ENCODE measurements at places on chromosomes 12 and 14.
A peak's percentile ranks its signal among the peaks of the same experiment; 100 is the strongest.

DNA sequence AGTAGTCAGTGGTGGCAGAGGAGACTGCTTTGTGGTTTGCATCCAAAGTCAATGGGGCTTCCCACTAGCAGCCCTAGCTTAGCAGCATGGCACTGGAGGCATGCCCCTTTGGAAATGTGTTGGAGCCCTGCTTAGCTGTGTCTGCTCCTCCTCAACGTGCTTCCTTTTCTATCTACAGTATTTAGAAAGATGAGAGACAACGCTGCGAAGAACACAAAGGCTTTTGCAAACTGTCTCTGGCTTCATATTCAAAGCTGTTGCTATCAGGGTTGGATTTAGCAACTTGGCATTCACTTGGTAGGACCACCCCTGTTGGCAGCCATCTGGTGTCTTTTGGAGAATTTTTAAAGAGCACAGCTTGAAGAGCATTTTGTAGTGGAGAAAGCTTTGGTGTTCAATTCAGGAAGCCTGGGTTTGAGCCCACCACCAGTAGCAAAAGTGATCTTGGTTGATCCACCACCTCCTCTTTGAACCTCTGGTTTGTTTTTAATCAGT, 82.1 kb upstream of the CCDC196 start:
- DNase-seq = no peak

GRCh38 chr12:52469853-52470252, 3.8 kb downstream of the KRT6C start:
- DNase-seq = no peak

DNA sequence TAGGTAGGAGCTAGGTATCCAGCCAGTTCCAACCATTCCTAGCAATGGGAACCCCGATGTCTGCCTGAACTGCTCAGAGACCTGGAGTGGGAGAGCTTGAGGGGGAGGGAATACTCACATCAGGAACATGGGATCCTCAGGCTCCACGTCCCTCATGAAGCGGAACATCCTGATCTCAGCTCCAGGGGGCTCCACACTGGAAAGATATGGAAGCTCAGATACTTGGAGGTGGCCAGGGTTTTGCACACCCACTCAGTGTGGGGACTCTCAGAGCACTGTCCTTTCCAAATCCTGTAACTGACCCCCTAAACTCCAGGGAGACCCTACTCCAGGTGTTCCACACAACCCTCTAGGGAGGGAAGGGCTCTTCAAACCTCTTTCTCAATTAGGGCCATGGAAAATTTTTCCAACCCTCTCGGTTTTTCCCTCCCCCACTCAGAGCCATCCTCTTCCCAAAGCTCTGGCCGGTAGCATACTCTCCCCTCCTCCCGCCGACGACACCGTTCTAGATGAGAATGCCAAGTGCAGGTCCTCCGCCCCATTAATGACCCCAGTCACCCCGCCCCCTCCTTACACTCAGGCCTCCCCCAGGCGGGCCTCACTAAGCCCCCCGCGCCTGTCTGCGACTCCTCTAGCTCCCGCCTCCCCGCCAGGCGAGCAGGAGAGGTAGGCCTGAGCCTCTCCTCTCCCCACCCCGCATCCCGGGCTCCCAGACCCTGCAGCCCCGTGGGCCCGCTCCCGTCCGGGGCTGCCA, 597 bp downstream of the MLF2 start:
- peak; percentile 53 for DNase-seq

GRCh38 chr12:56781726-56782125, 18.6 kb downstream of the HSD17B6 start:
- DNase-seq = no peak

GRCh38 chr12:4994622-4995021, 49.1 kb upstream of the KCNA5 start:
- no peak for DNase-seq

- DNase-seq = no peak
These were observed 50.0 kb upstream of the GPATCH2L start for GRCh38 chr14:76101391-76102379.

- peak; percentile 76 for DNase-seq
These were observed 268.6 kb downstream of the BTG1 start for GRCh38 chr12:91877022-91877421.

GRCh38 chr12:120573560-120573959, 7.6 kb downstream of the POP5 start:
- DNase-seq = no peak

- no peak for DNase-seq
These were observed 92.8 kb upstream of the FLRT2 start for GRCh38 chr14:85437148-85437547.

GRCh38 chr14:67728258-67728657, 26.6 kb downstream of the RDH12 start:
- no peak for DNase-seq

DNA sequence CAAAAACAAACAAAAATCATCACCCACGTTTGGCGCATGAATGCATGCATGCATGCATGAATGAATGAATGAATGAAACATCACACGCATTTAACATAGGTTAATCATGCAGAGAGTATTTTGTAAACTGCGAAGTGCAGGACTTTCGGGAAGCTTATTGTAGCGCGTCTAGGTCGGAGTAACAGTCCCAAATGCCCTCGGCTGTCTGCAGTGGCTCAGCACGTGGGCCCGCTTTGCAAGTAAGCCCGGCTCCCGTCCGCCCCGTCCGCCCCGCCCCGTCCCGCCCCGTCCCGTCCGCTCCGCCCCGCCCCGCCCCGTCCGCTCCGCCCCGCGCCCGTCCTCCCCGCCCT, 263 bp upstream of the IFT81 start:
- no peak for DNase-seq

GRCh38 chr12:44053549-44054127, 217.8 kb downstream of the TMEM117 start:
- no peak for DNase-seq

DNA sequence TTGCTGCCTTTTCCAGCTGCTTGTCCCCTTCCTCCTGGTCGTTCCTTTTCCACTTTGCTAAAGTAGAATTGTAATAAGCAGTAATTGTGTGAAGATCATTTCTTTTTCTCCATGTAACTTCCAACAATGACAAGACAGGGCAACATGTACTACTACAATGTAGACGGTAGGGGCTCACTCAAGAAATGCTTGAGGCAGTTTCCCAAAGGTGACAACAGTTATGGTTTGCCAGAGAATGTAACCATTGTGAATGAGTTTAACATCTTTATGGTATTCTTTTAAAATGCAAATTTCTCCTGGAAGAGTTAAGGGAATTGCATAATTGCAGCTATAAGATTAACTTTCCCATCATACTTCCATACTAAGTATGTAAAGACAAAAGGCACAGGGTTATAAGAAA, 23.8 kb upstream of the PHLDA1 start:
- no peak for DNase-seq

- no peak for DNase-seq
These were observed 25.4 kb downstream of the SRRM4 start for GRCh38 chr12:119006746-119007145.

DNA sequence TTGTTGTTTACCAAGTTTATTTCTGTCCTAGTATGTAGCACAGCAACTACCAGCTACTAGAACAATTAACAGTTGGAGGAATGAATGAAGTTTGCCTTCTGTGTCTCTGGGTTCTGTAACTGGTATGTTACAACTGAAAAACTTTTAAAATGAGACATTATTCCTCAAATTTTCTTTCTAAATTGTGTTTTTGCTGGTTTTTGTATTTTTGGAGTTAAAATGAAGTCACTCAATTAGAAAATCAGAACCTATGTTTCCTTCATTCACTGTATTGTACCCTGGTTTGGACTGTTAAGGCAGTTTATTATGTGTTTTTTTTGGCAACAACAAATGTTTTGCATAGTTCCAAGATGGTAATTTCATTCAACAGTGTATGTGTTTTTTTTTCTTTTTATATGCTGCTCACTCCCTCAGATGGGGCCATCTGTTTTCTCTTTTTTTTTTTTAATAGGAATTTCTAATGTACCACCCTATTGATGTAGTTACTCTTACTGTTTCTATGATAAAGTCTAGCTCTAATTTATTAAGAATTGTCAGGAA, 30.2 kb upstream of the EVL start:
- no peak for DNase-seq

DNA sequence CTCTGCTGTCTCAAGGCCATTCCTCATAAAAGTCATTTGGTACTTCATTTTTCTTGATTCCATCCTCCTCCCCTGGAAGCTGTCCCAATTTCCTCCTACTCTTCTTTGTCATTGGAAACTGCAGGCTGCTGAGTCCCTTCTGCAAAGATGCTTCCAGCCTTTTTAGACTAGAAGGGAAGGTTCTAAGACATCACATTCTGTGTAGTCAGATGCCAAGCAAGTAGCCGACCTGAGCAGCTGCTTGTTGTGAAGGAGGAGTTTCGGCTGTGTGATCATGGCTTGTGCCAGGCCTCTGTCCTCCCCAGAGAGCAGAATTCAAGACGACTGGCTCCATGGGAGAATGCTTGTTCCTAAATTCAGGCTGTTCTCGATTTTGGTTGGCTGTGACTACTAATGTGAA, 8.7 kb downstream of the RFC5 start:
- DNase-seq = no peak

GRCh38 chr12:12323591-12323990, 26.5 kb downstream of the MANSC1 start:
- no peak for DNase-seq

DNA sequence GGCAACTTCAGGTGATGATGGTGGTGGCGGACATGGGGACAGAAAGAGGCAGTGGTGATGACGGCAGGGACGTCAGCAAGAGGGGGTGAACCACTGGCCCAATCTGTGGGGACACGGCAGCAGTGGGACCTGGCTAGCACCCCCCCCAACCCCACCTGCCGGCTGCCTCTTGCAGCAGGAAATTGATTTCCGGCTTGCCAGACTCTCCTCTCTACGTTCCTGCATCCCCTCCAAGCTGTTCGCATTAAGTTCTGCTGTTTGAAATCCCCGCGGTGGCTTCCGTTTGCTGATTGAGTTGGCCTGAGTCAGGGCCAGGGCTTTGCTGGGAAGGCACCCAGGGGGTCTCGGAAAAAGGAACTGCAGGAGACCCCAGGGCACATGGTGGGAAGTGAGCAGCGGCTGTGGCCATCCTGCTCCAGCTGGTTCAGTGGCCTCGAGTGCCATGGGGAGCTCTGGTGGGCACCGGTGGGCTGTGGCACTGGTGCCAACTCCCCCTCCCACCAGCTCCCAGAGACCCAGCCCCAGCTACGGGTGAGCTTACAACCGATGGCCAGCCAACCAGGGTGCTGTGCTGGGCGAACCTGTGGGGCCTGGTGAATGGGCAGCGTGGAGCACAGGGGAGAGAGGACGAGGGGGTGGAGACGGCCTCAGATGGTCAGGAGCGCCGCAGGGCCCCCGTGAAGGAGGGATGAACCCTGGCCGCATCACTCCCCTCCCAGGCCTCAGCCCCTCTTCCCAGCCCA, 14.6 kb upstream of the NUDT14 start:
- DNase-seq = no peak

- no peak for DNase-seq
These were observed 688 bp upstream of the RASSF3 start for GRCh38 chr12:64609536-64610078.

DNA sequence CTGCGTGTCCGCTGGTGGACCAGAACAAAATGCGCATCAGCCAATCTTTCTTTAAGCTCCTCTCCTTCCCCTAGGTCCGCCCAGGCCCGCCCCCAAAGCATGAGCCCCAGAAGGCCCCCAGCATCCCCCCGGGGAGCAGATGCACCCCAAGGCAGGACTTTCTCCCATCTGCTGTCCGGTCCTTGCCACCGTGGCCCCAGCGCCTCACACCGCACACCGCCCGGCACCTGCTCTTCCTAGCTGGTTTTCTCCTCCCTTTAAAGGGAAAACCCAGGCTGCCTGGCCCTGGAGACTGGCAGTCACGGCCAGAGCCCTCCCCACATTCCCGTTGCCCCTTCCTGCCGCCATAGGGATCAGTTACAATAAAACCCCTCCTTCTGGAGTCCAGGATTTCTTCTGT, 30.2 kb downstream of the RIMBP2 start:
- no peak for DNase-seq

DNA sequence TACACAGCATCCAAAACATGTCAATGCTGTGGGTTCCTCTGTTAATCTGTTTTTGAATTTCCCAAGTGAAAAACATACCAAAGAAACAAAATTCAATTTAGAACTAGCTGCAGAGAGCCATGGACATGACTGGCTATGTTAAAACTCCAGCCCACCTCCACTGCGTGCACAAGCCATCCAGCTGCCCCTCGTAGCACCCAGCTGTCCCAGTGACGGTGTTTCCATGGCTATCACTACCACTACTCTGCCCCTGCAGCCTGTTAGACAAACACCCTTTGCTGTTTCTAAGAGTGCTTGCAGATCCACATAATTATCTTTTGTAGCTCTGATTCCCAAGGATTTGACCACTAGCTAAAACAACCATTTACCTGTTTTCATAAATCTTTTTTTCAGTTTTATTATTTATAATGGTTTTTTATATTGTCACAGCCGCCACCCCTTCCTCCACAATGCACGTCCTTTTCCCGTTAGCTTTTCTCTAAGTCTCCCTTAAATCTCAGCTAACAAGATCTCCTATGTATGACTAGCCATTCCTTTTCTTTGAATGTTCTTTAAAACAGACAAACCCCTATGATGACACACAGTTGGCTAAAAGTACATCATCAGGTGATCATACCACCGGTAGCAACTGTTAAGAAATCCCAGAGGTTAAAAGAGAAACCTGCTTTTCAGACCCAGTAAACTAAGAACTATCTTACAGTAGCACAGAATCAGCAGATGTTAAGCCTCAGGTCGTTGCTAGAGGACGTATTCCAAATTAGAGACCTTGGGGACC, 37.8 kb upstream of the NAA30 start:
- no peak for DNase-seq

- no peak for DNase-seq
These were observed 106.2 kb downstream of the TMEM30B start for GRCh38 chr14:61174987-61175386.

DNA sequence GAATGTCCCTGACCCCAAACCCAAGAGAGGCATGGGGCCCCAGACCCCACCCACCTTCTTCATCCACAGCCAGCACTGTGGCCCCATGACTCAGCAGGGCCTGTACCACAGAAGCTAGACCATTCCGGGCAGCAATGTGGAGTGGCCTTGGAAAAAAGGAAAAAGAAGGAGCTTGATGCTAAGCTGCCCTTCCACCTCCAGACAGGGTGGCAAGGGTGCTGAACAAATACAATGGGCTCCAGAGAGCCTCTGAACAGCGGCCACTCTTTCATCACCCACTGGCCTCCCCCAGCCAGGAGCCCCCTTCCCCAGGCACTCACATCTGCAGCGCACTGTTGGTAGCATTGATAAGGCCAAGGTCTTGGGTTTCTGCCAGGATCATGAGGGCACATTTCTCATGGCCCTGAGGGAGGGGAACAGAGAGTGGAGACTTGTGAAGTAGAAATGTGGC, 13.9 kb downstream of the SLC39A5 start:
- DNase-seq = no peak

DNA sequence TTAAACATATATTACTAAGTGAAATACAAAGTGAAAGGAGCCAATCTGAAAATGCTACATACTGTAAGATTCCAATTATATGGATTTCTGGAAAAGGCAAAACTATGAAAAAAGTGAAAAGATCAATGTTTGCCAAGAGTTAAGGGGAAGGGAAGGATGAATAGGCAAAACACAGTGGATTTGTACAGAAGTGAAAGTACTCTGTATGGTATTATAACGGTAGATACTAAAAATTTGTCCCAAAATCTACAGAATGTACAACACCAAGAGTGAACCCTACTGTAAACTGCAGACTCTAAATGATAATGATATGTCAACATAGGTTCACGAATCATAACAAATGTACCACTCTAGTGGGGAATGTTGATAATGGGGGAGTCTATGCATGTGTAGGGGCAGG, 17.8 kb downstream of the EEA1 start:
- DNase-seq = no peak
